ENCODE measurements at places on chromosomes 6 and 20. TPM values are rescaled to one million over a fixed set of nuclear protein-coding genes. Genes with fewer than 3 reads are reported as not detected.
A peak's percentile ranks its signal among the peaks of the same experiment; 100 is the strongest.

DNA sequence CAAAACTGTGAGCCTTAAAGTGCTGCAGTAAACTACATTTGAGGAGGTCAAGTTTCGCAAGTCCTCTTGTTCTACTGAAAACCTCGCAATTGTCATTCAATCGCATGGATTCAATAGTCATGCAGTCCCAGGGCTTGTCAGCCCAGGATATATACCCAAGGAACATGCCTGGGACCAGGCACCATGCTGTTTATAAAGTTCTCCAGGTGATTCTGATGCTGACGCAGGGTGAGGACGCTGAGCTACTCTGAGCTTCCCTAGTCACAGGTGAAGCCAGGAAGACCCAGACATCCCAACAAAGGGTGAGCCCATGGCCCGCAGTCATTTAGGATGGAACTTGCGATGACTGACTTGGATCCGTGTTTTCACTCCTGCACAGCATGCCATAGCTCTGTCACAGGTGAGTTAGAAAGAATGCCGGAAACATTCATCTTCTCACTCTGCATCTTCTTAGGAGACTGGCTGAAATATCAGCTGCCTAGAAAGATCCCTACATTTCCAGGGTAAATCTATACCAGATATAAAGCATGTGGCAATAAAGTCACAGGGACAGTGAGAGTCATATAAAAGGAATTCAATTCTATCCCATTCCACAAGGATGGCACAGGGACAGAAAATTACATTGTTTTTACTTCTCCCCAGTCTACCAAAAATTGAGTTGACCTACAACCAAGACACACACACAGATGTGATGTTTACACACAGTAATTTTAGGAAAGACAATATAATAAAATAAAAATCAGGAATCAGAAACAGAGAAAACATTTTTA lies 27.0 kb upstream of the SSTR4 start:
- DNase-seq = no peak

DNA sequence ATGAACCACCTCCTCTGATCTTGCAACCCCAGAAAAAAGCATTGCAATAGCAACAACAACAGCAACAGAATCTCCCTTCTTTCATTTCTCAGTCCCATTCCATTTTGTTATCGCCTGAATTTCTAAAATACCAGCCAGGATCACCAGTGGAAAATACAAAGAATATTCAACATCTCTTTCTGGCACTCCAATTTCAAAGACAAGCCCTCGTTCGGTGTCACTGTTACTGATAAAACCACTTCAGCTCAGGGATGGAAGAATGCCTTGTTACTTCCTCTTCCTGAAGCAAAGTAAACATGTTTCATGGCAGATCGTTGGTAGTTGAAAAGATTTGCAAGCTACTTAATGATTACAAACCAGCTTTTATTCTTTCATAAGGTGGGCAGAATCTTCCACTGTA lies 94.0 kb upstream of the SPTLC3 start:
- no peak for DNase-seq

DNA sequence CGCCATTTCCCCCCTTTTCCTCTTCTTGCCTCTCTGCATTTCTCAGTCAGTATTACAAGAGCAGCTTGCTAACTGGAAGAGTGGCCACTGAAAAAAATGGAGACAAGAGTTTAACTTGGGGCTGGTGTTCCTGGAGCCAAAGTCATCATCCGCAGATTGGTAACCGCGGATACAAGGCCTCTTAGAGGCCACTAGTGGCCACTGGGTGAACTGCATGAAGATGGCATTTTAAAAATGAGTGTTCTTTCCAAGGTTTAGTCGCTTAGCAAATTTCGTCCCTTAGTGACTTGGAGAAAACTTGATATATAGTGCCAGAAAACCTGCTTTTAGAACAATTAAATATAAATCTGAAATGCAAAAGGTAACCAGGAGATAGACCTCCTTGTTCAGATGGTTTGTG lies 4.8 kb downstream of the F13A1 start:
- peak; percentile 86 for DNase-seq

DNA sequence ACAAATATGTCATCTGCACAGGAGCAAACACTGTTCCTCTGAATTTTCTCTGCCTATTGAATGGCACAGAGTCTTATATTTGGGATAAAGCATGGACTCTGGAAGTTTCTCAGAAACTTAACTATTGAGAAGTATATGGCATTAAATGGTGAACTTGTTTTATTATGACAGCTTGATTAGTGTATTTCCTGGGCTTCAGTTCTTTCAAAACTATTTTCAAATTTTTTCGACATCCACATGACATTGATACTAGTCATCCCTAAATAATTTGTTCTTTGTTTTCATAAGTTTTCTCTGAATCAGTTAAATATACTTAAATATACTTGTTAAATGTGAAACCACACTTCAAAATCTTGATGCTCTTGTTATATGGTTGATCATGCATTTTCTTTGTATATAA lies 144.0 kb upstream of the TSHZ2 start:
- no peak for DNase-seq

DNA sequence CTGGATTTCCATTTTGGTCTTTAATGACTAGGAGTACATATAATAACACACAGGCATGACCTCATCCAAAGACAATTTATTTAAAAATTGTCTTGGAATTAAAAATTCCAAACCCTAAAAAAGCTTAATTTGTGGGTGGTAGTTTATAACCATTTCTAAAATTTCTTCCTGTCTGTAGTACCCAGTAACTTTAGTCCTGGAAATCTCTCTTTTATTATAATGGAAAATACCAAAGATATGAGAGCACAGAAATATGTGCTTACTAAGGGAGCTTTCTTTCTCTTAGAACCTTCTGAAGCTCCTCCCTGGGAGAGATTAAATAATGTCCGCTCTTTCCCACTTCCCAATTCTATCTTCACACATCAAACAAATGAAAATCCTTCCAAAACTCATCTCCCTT lies 70.5 kb upstream of the PRL start:
- DNase-seq = no peak

DNA sequence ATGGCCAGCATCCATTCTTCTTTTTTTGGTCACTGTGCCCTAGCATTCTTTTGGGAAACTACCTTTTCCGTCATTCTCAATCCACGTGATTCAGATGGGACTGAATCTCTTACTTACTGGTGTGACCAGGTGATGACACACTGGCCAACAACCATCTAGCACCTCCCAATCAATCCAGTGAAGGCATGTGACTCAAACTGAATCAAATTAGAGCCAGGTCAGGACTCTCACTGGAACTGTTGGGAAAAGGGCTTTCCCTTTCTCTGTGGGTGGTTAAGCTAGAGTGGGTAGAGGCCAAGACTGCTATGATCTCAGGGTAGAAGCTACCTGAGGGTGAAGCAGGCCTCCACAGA lies 36.2 kb upstream of the ZMYND8 start:
- DNase-seq = no peak

- no peak for DNase-seq
Measured at GRCh38 chr6:32882879-32883250, 28.9 kb downstream of the PSMB9 start.

- DNase-seq = no peak
Measured at GRCh38 chr6:136011475-136011874, 160.0 kb downstream of the PDE7B start.

GRCh38 chr6:7542065-7542873 lies 798 bp downstream of the DSP start:
- peak; percentile 87 for DNase-seq

GRCh38 chr6:43771858-43772680 lies 2.1 kb downstream of the VEGFA start:
- peak; percentile 81 for DNase-seq

DNA sequence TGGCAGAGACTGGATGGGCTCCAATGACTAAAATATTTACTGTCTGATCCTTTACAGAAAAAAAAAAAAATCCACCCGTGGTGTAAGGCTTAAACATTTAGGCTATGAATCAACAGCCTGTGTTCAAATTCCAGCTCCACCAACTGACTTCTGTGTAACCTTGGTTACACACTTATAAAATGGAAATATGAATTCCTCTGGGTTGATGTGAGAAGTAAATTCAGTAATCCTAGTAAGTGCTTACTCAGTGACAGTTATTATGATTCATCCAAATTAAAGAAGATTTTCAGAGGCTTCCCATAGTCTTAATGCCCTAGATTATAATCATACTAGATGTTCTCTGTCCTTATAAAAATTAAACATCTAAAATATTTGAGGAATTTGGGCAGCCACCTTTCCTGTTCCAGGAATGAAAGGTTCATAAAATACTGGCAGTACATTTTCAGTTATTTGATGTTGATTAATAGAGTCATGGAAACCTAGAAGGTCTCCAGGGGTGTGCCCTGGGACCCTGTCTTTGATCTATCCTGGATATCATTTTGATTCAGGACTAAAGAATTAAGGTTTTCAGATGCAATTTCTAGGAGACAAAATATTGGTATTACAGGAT lies 180.3 kb upstream of the ZNF217 start:
- DNase-seq = no peak

The DEFB127 gene
- total RNA-seq = not detected

The MPIG6B gene
- not detected for total RNA-seq

The PAX1 gene
- total RNA-seq = not detected

The ACTL10 gene
- total RNA-seq = not detected
